GM19239 (cell line): ENCODE measurements at places on chromosomes 12 and 14.

GRCh38 chr14:53144244-53144643 lies 8.9 kb downstream of the DDHD1 start:
- no peak for DNase-seq

- no peak for DNase-seq
Measured at GRCh38 chr12:29517264-29517663, 19.8 kb upstream of the OVCH1 start.

GRCh38 chr12:24499151-24500146 lies 449.5 kb downstream of the BCAT1 start:
- no peak for DNase-seq

- no peak for DNase-seq
Measured at GRCh38 chr14:59832653-59833294, 37.8 kb downstream of the RTN1 start.

- DNase-seq = no peak
Measured at GRCh38 chr12:94793191-94793595, 142.8 kb upstream of the TMCC3 start.

DNA sequence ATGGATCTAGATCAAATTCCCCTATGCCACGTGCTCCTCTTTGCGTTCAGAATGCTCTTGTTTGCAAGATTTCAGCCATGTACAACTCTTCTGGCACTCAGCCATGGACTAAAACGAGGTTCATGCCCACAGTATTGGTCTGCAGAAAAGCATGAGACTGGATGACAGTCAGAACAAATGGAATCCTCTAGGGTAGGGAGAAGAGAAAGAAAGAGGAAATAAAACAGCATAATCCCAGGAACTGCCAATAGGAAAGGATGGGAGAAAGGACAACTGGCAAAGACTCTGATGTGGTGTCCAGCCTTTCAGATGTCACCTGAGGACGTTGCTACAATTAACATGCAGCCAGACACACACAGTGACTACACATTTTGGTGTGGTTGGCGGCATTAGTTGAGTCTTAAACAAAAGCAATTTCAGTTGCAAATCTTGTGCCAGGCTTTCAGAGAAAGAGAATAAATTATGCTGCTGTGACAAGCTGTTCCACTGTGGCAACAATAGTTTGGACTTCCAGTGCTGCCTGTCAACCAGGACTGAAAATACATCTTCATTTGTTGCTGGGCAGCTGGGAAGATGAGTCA lies 338.0 kb downstream of the RGS6 start:
- DNase-seq = no peak

- peak; percentile 32 for DNase-seq
Measured at GRCh38 chr12:32139064-32139421, 32.4 kb downstream of the BICD1 start.
